ENCODE measurements at places on chromosomes 3 and 15. TPM values are rescaled to one million over a fixed set of nuclear protein-coding genes. Genes with fewer than 3 reads are reported as not detected.

DNA sequence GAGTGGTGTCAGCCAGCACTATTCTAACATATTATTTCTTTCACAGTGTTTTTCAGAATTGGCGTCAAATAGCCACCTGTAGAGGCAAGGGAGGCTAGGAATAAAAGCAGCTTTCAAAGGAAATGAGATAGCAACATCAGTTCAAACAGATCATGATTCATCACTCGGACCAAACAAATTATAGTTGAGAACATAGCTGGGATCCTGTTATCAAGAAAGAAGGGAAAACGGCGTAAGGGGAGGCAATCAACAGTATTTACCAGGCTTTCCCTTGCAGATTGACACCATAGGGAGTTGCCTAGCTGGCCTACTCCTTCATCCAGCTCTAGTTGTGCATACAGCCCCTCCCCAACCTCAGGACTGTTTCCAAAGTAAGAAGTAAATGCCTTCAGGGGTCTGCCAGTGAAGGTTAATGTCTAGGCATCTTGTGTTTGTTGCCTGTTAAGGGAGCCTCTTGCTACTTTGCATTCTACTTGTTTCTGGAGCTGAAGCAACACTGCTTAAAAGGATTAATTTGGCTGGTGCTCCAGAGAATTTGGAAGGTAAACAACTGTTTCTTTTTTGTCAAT lies 286.5 kb downstream of the NSUN3 start:
- H3K4me3 ChIP-seq: no peak overlapping the region
- H3K27ac ChIP-seq: no peak overlapping the region
- H3K36me3 ChIP-seq: no peaks in the 10 kb centered on the region
- DNase-seq: no peak

DNA sequence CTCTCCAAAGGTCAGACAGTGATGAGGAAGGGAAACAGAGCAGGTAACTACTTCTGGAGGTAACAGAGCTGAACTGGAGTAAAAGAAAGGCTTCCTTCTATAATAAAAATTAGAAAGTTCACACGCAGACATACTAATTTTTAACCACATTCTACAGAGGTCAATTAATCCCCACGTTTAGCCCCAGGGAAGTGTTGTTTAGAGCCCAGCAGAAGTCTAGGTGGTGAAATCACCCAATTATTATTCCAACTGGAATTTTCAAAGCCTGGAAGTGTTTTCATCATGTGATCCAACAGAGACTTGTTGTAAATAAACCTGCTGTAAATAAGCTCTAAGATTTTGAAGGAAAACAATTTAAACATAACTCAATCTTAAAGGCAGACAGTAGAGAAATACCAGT lies 6.8 kb downstream of the ALDH1A2 start:
- H3K4me1 ChIP-seq: no peaks in the 10 kb centered on the region
- DNase-seq: no peak
- H3K27me3 ChIP-seq: peaks cover 6% of the 10 kb centered on the region
- H3K4me3 ChIP-seq: no peak overlapping the region

PLCD1 gene
- 22.4 TPM for total RNA-seq

HIGD2B gene
- total RNA-seq: not detected

RYR3 gene
- total RNA-seq: 4.8 TPM
